NCI-H2171 (cell line): ENCODE measurements at places on chromosomes 13 and 19.

GRCh38 chr13:45541806-45542205 lies 73.7 kb downstream of the ERICH6B start:
- no peak for DNase-seq

GRCh38 chr13:51623473-51623872 lies 39.2 kb downstream of the WDFY2 start:
- DNase-seq: peak; percentile 5

DNA sequence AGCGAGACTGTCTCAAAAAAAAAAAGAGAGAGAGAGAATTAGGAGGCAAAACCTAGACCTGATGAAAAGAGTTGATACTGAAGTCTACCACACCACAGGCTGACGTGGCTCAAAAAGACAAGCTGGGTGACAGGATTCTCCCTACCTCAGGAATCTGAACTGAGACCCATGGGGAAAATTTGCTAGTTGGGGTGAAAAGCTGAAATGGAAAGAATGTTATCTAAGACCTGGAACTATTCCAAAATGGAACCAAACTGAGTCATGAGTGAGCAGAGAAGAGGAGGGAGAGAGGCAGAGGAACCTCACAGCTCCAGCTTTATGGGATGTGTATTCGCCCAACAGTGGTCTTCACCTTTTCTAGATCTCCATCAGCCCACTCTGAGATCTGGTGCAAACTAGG lies 11.7 kb downstream of the SMG9 start:
- DNase-seq: no peak

DNA sequence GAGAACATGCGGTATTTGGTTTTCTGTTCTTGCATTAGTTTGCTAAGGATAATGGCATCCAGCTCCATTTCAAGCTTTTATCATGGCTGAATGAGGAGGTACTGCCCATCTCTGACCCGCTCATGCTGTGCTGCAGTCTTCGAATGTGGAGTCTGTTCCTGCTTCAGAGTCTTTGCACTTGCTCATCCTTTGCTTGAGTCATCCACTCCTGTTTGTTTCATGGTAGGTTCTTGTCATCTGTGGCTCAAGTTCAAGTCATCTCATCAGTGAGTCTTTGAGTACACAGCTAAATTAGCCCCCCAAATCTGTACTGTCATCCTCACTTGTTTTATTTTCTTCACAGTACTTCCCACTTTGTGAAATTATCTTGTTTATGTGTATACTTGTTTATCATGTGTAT lies 5.4 kb downstream of the UCHL3 start:
- no peak for DNase-seq

DNA sequence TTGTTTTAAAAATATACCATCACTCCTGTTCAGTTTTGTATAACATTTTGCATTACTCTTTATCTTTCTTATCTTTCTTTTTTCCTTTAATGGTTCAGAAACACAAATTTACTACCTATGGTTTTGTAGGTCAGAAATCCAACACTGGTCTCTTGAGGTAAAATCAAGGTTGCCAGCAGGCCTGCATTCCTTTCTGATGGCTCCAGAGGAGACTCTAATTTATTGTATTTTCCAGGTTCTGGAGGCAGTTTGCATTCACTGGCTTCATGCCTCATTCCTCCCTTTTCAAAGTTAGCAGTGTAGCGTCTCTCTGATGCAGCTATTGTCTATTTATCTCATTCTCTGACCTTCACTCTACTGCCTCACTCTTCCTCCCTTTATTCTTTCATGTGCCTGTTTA lies 767.4 kb downstream of the SLITRK6 start:
- DNase-seq: no peak

DNA sequence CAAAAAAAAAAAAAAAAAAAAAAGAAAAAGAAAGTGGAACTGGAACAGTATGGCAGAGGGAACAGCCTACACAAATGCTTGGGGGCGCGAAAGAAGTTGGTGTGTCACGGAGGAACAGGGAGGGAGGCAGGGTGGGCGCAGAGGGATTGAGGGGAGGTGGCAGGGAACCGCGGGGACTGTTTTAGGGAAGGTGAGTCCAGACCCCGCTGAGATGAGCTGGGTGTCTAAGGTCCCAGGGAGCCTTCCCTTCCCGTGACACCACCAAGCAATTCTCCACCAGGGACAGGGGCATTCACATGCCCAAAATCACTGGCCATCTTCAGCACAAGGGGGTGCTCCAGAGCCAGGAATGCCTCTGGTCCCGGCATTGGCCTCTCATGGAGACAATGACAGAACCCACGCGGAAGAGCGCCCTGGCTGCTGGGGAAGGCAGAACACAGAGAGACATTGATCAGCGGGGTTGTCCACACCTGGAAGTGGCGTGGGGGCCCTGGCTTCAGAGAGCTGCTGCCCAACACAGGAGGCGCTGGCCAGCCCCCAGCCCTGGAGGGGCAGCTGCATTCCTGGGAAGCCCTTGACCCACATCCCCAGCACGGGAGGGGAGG lies 6.9 kb downstream of the PEAK3 start:
- peak; percentile 46 for DNase-seq

GRCh38 chr13:79423801-79424642 lies 18.0 kb upstream of the RBM26 start:
- peak; percentile 19 for DNase-seq

DNA sequence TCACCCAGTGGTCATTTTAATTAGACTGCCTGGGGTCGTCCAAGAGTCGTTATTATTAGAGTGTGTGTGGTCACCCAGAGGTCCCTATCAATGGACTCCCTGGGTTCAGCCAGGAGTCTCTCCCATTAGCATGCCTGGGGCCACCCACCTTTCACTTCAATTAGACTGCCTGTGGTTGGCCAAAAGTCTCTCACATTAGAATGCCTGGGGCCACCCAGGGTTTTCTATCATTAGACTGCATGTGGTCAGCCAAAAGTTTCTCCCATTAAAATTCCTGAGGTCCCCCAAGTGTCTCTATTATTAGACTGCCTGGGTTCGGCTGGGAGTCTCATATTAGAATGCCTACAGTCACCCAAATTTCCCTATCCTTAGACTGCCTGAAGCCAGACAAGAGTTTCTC lies 1472.6 kb downstream of the UQCRFS1 start:
- DNase-seq: no peak

GRCh38 chr19:29541473-29542253 lies 15.9 kb downstream of the VSTM2B start:
- no peak for DNase-seq

- no peak for DNase-seq
Measured at GRCh38 chr13:69660155-69660554, 447.5 kb upstream of the ATXN8OS start.

GRCh38 chr13:19767966-19768365 lies 14.8 kb downstream of the PSPC1 start:
- no peak for DNase-seq

DNA sequence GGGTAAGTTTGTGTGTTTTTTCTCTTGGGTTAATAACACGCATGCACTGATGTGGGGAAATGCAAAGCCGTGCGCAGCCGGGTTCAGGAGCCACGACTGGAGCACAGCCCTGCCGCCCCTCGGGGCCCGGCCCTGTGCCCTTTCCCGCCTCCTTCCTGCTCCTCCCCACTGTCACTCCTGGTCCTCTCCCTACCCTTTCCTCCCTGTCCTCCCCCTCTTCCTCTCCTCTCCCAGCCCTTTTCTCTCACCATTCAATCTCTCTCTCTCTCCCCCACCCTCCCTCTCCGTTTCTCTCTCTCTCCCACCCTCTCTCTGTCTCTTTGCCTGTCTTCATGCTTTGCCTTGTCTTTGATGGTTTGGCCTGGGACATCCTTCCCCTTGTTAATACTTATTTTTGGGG lies 27.2 kb downstream of the PLEKHJ1 start:
- DNase-seq: no peak

- no peak for DNase-seq
Measured at GRCh38 chr13:39887387-39887786, 231.9 kb downstream of the COG6 start.

DNA sequence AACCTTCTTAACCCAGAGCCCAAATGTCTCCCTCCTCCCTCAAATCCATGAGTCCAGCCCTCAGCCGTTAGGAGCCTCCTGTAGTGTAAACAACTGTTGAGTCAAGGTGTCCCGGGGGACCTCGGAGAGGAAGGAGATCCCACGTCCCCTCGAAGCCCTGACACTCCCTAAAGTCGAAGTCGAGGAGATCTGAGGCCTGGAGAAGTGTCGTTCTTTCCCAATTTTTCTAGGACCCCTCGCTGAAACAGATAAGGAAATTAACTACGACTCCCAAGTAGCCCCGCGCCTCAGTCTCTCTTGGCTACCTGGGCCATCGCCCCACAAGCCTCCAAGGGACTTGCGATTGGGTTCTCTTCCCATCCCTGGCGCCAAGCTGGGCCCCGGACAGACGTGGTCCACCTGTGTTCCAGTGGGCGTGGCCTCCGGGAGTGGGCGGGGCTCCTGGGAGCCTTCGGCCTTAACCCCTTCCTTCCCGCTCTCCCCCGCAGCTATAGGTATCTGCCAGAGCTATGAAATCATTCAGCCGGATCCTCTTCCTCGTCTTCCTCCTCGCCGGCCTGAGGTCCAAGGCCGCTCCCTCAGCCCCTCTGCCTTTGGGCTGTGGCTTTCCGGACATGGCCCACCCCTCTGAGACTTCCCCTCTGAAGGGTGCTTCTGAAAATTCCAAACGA lies 869 bp downstream of the GFY start:
- DNase-seq: peak; percentile 78

- no peak for DNase-seq
Measured at GRCh38 chr13:101309014-101309619, 107.2 kb downstream of the NALCN start.

- no peak for DNase-seq
Measured at GRCh38 chr13:73715114-73715910, 418.9 kb downstream of the KLF12 start.

- no peak for DNase-seq
Measured at GRCh38 chr19:54478677-54479266, 5.7 kb upstream of the CDC42EP5 start.

GRCh38 chr19:3572132-3572854 lies 451 bp upstream of the HMG20B start:
- peak; percentile 99 for DNase-seq

- DNase-seq: no peak
Measured at GRCh38 chr19:5947435-5947834, 30.5 kb downstream of the RANBP3 start.

GRCh38 chr13:54162069-54162468 lies 1133.5 kb downstream of the OLFM4 start:
- no peak for DNase-seq

- DNase-seq: peak; percentile 7
Measured at GRCh38 chr13:74132776-74133656, 1.2 kb downstream of the KLF12 start.

DNA sequence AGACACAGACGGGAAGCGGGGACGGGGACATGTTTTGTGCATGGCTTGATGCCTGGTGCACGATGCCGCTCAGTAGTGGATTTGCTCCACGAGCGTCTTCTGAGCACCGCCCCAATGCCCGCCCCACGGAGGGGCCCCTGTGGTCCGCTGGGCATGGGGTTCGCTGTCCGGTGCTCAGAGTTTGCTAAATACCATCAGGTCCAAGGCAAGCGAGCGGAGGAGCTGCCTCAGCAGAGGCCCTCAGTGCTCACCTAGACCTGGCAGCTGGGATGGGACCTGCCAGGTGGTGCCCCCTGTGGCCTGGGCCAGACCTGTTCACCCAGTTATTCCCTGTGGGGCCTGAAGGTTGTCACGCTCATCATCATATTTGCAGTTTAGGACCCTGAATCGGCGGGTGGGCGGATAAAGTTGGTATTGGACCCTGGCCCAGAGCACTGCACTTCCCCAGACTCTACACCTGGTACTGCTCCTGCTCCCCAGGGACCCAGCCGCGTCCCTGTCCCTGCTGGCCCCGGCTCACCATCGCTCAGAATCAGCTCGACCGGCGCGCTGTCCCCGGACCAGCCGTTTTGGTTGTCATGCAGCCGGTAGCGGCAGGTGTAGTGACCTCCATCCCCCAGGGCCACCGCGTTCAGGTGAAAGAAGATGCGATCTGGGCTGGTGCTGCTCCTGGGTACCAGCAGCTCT lies 2.3 kb downstream of the A1BG start:
- no peak for DNase-seq

DNA sequence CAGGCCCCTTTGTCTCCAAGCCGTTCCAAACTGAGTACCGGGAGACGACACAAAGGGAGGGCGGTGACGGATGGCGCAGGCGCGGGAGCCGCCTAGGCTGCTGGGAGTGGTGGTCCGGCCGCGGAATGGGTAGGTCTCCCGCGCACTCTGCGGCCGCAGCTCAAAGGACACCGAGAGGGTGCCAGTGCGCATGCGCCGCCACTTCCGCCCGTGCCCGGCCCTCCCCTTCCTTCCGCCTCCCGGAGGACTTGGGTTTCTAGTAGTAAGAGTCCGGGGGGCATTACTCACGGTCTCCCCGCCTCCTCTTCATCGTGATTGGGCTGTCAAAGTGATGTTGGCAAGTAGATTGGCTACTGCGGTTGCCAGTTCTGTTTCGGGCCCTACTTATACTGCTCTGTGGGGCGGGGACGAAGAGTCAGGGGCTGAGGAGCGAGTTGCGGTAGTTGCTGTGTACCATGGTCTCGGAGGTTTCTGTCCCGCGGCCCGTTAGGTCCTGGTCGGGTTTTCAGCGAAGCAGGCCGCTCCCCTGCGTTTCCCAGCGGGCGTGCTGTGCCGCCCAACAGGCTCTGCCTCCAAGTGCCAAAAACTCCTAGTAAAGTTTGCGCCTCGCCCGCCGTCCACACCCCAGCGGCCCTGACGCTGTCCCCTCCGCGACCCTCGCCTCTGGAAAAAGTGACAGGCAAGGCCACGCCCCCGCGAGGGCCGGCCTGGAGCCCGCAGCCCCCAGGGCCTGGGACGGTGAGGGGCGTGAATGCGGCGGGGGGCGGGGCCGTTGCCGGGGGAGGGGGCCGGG lies 455 bp upstream of the ING1 start:
- peak; percentile 93 for DNase-seq

GRCh38 chr13:22227895-22228294 lies 557.0 kb downstream of the FGF9 start:
- DNase-seq: no peak

- no peak for DNase-seq
Measured at GRCh38 chr13:28626266-28626665, 32.7 kb upstream of the POMP start.

- no peak for DNase-seq
Measured at GRCh38 chr13:73520566-73521289, 461.9 kb downstream of the KLF5 start.

DNA sequence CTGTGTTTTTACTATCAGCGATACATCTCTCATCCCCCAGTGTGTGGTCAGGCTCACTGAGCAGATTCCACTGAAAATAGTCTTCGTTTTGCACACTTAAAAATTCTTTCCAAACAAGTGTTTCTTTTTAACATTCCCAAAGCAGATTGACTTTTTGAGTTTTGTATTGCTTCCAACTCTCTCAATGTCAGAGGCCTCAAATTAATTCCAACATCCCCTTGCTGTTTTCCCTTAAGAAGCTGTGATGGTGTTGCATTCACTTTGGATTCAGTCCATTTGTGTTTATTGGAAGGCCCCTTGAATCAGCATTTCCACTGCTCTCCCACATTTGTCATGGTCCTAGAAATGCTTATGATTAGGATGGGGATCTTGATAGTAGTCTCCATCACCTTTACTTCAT lies 228.7 kb downstream of the KCNRG start:
- DNase-seq: no peak
